HAP-1 (cell line): ENCODE measurements at places on chromosomes 5 and 9.

- no peak for DNase-seq
These were observed 54.3 kb downstream of the ADRB2 start for GRCh38 chr5:148880696-148881095.

DNA sequence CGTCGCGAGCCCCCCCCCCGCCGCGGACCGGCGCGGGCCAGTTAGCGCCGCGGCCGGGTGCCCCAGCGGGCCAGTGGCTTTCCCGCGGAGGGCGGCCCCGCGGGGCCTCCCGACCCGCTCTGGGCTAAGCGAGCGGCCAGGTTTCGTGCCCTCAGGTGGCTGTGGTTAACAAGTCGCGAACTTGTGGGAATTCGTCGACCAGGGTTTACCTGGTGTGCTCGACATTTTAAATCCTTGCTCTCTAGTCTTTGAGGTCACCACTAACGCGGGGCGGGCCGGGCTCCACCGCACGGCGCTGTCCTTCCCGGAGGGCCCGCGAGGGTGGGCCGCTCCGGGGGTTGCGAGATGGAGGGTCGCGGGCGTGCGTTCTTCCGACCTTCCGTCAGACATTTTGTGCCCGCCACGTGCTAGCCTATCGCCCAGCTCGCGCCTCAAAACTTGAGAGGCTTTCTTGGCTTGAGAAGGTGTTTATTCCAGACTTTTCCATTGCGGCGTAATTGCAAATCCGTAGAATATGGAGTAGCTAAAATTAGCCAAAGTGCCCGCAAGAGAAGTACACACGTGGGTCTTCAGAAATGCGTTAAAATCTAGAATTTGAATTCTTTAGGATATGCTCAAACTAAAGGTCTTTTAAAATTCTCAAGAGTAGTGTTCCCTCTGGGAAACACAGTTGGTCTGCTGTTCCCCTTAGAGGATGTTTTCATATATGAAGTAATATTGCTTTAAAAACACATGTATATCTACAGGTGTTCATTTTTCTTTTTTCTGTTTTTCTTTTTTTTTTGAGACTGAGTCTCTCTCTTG is 2.1 kb downstream of the ANP32B start:
- no peak for DNase-seq

DNA sequence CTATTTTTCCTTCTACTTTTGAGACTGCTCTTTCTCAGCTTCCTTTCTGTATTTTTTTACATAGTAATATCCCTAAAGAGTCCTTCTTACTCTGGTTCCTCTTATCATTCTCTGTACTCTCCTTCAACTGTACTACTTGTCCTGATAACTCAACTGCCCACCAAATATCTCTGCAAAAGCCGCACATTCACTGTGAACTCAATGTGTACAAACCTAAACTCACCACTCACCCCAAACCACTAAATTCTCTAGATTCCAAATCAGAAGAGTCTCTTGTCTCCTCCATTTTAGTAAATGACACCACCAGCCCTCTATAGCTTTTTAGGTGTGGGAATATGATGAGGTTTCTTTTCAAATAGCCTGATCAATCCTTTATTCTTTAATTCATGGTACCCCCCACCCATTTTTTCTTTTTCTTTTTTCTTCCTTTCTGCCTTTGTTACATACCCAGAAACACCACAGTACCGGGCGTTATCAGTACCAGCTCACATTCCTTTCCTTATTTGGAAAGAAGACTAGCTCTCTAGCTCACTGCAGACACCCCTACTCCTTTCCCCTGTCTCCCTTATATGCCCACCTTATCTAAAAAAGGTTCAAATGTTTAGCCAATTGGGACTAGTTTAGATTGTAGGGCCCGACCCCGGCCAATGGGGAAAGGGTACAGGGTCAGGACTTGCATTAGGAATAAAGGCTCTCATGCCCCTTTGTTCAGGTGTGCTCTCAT is 63.1 kb upstream of the RANBP6 start:
- no peak for DNase-seq

GRCh38 chr9:23747088-23748075 is 78.7 kb downstream of the ELAVL2 start:
- no peak for DNase-seq

DNA sequence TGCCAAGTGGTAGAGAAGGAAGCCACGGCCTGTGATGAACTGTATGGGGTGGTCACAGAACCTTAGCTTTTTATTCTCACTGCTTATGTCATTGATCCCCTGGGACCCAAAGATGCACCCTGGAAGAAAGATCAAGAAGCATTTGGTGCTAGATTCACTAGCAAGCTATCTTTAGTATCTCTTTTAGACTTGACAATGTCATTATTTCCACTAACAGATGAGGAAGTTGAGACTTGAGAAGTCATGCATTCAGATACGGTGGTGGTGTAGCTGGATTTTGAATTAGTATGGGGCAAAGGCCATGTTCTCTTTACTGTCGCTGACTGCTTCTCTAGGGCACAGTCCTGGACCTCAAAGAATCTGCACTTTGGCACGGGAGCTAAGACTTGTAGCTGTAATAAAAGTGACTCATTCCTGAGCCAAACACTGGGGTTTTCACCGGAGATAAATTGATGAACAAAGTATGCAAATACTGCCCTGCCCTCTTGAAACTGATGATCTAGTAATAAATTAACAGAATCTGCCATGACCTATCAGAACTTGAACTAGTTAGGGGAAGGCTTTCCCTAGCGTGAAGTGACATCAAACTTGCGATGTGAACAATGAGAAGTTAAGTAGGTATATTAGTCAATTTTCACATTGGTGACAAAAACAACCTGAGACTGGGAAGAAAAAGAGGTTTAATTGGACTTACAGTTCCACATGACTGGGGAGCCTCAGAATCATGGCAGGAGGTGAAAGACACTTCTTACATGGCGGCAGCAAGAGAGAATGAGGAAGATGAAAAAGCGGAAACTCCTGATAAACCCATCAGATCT is 5.4 kb downstream of the GDA start:
- no peak for DNase-seq

DNA sequence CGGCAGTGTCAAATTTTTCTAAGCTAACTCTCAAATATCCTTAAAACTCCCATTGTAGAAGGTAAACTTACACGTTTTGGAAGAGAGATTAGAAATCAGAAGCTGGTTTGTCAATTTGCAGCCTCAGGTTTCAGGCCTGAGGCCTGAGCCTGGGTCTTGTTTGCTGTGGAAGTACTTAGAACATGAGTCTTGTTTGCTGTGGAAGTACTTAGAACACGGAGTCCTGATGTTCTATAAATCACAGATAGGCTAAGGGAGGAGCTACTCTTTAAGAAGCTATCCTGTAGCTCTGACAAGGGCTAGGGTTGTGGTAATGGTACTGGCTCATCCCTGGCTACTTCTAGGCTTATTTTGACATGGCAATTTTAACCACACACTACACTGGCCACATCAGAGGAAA is 97.8 kb downstream of the FBXW11 start:
- no peak for DNase-seq

GRCh38 chr5:143644727-143645126 is 167.2 kb upstream of the HMHB1 start:
- no peak for DNase-seq

DNA sequence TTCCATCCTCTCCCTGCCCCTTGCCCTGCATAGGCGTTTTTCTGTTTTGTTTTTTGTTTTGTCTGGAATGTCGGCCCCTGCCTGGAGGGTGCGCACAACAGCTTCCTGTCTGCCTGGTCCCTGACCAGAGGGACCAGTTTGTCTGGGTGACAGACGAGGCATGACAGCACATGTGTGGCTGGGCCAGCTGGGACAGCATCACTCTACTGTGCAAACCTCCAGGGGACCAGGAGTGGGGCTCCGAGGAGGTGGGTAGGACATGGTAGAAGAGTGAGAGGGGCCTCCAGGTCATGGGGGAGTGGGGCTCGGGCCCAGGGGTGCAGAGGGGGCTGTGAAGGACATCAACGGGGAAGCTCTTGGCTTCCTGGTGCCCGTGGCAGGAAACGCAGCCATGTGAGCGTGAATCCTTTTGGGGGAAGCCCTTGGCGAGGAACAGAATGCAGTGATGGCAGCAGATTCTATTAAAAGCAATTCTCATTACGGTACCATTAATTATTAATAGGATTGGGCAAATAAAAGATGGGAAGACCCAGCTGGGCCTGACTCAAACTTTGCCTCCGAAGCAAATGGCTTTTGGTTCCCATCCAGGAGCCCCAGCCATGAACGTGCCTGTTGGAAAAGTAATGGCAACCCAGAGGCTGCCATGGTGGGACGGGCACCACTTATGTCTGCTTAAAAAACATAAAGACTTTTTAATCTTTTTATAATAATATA is 184.4 kb upstream of the IER5L start:
- DNase-seq: no peak

GRCh38 chr5:9799606-9800005 is 169.5 kb upstream of the TAS2R1 start:
- no peak for DNase-seq

DNA sequence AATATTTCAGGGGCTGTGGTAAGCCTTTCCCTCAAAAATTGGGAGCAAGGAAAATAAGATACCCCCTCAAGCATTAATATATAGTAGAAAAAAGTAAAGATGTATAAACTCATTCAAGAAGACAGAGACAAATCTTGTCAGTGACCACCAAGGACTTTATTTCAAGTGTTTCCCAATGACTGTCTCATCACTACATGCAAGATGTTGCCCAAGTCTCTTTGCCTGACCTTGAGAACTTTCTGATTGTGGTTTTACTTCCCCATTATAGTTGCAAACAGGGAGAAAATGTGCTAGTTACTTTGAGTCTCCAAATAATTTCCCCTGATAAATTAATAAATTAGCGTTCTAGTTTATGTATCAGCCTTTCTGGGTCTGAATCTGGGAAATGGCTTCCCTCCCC is 4.0 kb upstream of the SLC46A2 start:
- no peak for DNase-seq

DNA sequence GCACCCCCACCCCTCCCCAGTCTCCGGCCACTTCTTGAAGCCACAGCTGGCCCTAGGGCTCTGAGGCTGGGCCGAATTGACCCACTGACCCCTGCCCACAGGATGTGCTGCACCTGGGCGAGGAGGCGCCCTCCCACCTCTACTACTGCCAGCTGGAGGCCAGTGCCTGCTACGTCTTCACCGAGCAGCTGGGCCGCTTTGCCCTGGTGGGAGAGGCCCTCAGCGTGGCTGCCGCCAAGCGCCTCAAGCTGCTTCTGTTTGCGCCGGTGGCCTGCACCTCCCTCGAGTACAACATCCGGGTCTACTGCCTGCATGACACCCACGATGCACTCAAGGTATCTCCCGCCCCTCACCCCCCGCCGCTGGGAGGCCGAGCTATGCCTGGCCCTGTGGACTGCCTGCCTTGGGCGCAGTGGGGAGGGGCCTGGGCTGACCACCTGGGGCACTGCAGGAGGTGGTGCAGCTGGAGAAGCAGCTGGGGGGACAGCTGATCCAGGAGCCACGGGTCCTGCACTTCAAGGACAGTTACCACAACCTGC is 21.3 kb downstream of the HK3 start:
- DNase-seq: no peak

GRCh38 chr5:19241690-19242089 is 746.3 kb downstream of the CDH18 start:
- DNase-seq: no peak

DNA sequence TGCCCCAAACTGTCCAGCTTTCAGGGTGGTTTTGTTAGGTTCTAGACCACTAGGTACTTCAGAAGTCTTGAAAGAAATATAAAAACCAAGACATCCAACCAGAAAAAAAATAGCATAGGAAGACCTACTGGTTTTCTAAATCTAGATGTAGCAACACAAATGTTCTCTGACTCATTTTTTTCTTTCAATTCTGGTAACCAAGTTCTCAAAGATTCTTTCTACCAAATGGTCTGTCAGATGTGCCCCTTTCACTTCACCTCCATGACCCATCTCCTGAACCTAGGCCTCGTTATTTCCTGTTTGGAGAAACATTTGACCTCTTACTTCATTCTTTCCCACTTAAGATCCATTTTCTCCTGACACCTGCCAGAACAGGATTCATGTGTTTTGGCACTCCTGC is 355.3 kb downstream of the KIAA0825 start:
- no peak for DNase-seq

GRCh38 chr9:113409481-113409880 is 994 bp downstream of the POLE3 start:
- DNase-seq: no peak

DNA sequence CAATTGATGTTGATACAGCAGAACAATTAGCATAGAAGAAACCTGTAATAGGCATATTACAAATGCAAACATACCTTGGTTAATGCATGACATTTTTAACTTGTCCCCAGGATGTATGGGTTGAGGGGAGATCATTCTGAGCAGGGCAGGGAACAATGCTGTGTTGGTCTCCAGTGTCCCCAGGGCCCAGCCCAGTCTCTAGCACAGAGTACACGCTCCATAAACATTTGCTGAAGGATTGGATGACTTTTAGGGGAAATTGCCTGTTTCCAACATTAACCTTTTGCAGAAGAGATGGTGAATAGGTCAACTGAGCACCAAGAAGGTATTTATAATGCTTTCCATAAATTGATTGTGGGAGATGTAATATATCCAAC is 20.0 kb downstream of the ANKRA2 start:
- no peak for DNase-seq
